ENCODE measurements at places on chromosomes 11 and 22.

GRCh38 chr11:71931245-71931602 is 2.4 kb downstream of the RNF121 start:
- no peak for DNase-seq

GRCh38 chr11:8217926-8218325 is 45.8 kb downstream of the LMO1 start:
- DNase-seq: no peak

GRCh38 chr11:33980897-33981296 is 70.6 kb upstream of the CAPRIN1 start:
- DNase-seq: no peak

- no peak for DNase-seq
These were observed 35.1 kb downstream of the NRXN2 start for GRCh38 chr11:64687643-64688533.

- DNase-seq: no peak
These were observed 7.2 kb downstream of the ELFN2 start for GRCh38 chr22:37419969-37420685.

- DNase-seq: no peak
These were observed 7.5 kb downstream of the GLB1L3 start for GRCh38 chr11:134283461-134284230.

- no peak for DNase-seq
These were observed 104.0 kb downstream of the APOL5 start for GRCh38 chr22:35821654-35822053.

DNA sequence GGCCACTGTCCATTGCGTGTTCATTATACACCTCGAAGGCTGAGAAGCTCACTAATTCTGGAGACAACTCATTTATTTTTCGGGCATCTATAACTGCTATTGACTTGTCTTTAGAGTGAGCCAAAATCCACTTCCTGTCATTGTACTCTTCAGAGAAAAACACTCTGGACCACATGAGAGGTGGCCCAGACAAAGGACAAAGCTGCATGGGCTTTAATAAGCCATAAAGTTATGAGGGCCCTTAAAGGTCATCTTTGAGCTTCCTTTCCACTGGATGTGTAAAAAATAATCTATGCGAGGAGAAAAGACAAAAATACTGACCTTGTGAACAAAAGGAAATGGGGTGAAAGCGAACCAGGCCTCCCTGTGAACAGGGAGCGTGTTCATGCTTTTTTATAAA is 63.5 kb upstream of the ZC3H12C start:
- no peak for DNase-seq

- DNase-seq: no peak
These were observed 8.8 kb downstream of the ARHGAP42 start for GRCh38 chr11:100695911-100696310.

DNA sequence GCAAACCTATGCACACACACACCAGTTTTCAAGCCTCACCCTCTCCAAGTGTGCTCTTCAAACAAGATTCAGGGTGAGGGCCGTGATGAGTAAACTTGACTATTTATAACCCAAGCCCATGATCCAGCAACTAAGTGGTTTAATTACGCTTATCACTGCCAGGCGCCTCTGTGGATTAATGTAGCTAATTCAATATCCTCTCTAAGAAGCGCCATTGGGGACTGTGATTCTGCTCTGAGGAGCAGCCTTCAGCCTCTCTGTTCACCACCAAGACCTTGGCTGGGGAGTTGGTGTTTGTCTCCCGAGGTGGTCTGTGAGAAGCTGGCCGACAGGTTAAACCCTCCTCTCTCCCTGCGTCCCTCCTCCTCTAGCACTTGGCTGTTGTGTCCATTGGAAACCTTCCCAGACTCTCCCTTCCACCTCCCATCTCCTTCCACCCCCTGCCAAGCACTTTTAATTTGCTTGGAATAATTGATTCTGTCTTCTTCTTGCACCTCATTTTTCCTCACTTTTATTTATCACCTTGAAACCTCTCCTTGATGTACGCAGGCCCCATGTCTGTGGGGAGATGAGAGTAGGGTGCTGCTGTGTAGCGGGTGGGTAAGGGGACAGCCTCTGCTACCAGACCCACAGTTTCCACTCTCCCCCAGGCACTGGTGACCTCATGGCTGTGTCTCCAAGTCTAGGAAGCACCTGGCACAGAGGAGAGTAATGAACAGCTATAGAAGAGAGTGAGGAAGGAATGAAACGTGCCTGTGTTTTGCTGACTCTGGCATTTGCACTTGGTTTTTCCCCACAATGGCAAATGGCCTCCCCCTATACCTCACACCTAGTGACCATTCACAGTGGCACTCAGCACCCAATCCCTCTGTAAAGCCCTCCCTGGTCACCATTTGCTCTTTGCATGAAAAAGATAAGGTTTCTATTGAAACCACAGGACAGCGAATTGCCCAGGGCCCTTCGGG is 236.6 kb downstream of the GRIK4 start:
- no peak for DNase-seq

DNA sequence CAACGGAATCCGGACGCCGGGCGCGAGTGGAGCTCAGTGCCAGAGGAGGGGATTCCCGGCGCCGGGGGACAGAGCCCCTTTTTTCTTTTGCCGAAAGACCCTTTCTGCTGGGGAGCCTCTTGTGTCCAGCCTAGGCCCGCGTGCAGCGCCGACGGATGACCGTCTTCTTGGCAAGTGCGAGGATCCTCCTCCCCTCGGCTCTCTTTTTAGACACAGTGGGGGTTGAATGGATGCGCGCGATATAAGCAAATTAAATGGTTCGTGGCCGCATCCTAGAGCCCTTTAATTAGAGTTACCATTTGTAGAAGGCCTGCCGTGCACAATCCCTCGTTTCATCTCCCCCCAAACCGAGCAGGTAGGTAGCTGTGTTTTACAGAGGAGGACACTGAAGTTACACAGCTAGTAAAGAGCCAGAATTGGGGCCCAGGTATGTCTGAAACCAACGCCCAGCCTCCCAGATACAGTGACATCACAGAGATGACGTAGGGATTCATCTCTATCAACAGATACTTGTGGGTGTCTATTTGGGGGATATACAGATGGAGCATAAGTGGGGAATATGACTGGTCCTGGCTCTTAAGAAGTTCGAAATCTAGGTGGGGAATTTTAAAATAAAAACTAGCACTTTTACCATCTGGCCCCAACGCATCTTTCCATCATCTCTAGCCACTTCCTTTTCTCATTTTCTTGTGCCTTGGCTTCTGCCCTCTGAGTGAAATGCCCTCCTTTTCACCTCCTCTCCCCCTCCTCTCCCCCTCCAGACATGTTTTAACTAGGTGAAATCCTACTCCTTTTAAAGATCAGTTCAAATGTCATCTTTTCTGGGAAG is 875 bp downstream of the TCP11L1 start:
- no peak for DNase-seq

GRCh38 chr11:4862447-4863236 is 13.6 kb upstream of the OR51S1 start:
- no peak for DNase-seq

DNA sequence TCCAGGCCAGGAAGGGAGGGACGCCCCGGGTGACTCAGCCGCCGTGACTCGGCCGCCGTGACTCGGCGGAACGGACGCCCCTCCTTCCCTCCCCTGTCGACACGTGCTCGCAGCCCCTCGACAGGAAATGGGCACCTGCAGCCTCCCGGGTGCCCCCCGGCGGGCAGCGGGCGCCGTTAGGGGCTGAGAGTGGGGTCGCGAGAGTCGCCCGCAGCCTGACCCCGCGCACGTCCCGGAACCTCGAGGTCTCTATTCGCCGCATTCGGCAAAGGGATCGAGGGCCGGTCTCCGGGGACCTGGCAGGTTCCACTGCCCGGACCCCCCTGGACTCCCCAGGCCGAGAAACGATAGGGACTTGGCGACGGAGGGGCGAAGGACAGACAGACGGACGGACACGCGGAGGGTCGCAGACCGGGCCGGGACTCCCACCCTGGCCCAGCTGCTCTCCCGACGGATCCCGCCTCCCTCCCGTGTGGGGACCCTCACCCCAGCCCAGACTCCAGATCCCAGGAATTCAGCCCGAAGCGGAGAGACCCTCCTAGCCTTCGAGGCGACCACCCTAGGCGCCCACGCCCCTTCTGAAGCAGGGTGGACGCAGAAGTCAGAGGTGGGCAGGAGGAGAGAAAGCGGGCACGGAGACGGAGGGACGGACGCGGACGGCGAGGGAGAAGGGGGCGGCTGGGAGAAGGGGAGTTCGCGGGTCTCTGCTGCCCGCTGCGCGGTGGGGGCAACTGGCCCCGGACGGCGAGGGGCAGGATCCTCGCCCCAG is 648 bp downstream of the FOSL1 start:
- no peak for DNase-seq

DNA sequence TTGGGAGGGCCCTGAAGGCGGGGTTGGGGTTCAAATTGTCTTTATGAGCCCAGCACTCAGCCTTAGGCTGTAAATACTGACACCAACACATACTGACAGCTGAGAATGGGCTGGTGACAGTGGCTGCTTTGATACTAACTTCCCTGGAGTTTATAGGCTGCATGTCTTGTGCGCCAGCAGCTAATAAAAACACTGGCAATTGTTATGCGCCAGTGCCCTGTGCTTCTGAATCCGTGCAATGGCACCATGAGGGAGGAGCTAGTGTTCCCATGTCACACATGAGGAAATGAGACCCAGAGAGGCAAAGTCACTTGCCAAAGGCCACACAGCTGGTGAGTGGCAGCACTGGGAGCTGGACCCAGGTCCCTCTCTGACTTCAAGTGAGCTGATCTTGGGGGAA is 23.8 kb downstream of the SHISAL1 start:
- no peak for DNase-seq

- no peak for DNase-seq
These were observed 64.4 kb downstream of the MYH9 start for GRCh38 chr22:36323182-36323854.

DNA sequence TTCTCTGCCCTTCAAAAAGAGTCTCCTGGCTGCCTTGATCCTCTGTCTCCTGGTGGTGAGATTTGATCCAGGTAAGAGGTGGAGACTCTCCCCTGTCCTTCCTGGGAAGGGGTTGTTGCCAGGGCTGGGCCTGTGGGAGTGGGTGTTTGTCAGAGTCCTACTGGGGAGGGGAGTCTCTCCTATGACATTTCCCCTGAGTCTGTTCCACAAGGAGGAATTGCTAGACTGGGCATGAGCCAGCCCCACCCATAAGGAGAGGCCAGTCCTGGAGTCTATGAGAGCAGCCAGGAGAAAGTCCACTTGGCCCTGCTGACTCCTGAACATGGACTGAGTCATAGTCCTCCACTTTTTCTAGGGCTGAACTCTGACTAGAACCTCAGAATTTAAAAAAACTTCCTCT is 7.4 kb downstream of the PEX26 start:
- DNase-seq: no peak

- no peak for DNase-seq
These were observed 937 bp upstream of the C1QTNF6 start for GRCh38 chr22:37188901-37189466.

All from GM12864 (cell line).